Pons (tissue), 1 donor: ENCODE measurements at places on chromosomes 2 and 18.

GRCh38 chr2:234623521-234623991 lies 126.7 kb upstream of the ARL4C start:
- DNase-seq: no peak

GRCh38 chr18:77433076-77433475 lies 183.4 kb downstream of the GALR1 start:
- DNase-seq: peak; percentile 15

DNA sequence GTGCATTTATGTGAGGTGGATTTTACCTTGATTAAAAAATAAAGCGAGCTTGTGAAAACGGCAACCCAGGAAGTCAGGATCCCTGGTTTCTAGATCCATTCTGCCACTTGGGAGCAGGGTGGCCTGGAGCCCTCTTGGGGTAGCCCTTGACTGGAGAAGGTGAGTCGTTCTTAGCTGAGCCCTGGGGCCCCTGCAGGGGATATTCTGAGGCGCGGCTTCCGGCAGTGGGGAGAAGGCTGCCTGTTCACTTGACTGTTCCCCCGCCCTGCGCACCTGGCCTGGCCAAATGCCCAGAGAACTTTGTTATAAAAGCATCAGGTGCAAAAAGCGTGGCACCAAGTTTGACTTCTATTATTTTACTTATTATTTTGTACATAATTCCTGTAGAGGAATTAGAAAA lies 221.9 kb downstream of the DYSF start:
- DNase-seq: no peak

DNA sequence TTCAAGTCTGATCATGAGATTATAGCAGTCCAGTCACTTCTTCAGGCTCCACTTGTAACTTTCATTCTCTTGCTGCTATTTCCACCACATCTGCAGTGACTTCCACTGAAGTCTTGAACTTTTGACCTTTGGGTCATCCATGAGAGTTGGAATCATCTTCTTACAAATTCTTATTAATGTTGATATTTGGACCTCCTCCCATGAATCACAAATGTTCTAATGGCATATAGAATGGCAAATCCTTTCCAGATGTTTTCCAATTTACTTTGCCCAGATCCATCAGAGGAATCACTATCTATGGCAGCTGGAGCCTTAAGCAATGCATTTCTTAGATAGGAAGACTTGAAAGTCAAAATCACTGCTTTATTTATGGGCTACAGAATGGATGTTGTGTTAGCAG lies 159.4 kb downstream of the LTBP1 start:
- no peak for DNase-seq

GRCh38 chr18:26301681-26302080 lies 75.4 kb downstream of the TAF4B start:
- peak; percentile 84 for DNase-seq

GRCh38 chr2:190466819-190467446 lies 58.8 kb downstream of the MFSD6 start:
- DNase-seq: no peak

DNA sequence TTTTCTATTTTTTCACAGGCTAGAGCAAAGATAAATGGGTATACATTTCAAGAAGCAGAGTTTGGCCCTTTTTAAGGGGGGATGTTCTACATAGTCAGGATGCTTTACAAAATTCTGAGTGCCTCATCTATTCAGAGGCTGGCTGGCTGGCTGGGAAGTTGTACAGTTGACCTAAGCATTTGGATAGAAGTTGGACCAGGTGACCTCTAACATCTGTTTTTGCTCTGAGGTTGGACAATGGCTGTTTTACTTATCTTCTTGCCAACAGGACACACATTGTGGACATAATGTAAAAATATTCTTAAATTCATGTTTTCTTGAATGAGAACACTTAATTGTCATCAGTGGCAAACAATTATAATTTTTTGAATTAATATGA lies 205.4 kb downstream of the PTPRM start:
- no peak for DNase-seq

GRCh38 chr18:46152436-46152807 lies 48.2 kb downstream of the HAUS1 start:
- no peak for DNase-seq

DNA sequence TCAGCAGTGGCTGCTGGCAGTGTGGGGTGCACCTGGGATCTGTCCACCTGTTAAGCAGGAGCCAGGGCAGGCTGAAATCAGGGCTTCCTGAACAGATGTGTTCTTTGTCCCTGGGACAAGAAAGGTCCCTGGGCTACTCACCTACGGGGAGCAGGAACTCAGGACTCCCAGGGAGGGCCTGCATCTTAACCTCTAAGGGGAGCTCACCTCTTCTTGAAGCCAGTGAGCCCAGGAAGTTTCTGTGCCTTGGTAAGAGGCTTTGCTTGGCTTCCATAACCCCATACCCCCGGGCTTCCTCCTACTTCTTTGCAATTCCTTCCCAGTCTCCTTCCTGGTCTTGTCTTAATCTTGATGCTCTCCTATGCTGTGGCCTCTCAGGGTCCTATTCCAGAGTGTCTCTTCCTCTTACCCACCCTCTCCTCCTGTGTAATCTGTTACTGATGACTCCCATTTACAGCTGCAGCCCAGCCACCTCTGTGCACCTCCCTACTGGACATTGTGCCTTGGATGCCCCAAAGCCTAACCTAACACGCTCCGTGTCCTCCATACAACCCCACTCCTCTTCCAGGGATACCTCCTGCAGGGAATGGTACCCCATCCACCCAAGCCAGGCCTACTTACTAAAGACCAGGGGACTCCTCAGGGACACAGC lies 55.7 kb upstream of the MAPRE3 start:
- no peak for DNase-seq

DNA sequence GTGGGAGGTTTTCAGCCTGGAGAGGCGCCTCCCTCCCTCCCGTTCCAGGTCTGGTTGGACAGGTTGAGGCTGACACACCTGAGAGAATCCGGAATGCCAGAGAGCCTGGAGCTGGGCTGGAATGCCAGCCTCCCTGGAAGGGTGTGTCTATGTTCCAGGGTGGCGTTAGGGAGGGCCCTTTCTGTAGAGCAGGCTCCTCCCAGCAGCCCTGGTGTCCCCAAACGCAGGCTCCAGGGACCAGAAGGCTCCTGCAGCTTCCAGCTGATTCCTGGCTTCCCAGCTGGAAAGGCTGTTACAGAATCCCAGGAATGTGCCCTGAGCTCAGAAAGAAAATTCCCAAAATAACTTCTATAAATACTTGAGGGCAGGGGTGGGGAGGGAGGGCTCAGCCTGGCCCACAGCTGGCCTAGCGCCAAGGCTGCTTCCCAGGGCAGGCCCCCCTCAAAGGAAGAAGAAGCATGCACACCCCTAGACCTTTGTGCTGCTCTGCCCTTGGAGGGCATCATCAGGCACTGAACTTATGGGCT lies 85.4 kb downstream of the STPG4 start:
- no peak for DNase-seq

DNA sequence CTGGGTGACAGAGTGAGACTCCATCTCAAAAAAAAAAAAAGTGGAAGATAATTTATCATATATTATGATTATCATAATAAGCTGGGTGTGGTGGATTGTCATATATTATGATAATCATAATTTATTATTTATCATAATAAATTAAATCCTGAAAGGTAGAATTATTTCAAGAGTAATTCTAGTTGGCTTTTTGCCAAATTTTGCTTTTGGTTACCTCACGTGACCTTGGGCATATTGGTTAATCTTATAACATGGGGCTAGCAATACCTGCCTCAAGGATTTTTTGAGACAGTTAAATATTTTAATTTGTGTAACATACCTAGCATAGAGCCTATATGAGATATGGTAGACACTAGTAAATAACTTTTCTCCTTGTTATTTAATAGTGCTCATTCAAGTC lies 111.3 kb upstream of the TTC27 start:
- DNase-seq: no peak

DNA sequence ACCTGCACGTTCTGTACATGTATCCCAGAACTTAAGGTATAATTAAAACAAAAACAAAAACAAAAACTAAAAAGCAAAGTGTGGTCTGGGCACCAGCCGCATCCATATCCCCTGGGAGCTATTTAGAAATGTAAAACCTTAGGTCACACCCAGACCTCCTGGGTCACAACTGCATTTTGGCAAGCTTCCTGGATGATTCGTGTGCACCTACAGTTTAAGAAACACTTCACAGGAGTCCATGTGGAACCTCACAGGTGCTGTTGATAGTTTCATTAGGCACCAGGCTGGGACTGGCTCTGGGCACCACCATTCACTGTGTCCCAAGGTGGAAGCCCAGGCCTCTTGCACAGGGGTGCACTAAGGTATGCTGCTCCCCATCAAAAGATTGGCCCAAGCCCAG lies 103.6 kb upstream of the BOD1L2 start:
- no peak for DNase-seq

- no peak for DNase-seq
Observed at GRCh38 chr2:233221378-233222063, 30.0 kb upstream of the ATG16L1 start.

DNA sequence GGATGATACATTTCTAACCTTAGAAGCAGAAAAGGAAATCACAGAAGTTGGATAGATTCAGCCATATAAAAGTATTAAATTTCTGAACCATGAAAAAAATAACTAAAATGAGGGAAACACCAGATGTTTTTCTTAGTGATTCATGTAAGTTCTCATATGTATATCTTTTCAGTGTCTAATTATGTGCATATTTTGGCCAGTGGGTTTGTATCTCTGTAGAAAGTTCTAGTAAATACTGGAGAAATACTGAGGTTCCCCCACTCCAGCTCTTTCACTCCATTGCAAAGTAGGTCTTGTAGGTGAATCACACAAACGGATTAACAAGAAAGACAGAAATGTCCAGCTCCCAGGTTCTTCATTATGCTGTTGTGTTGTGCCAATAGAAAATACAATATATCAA lies 222.3 kb downstream of the NEDD4L start:
- DNase-seq: no peak

DNA sequence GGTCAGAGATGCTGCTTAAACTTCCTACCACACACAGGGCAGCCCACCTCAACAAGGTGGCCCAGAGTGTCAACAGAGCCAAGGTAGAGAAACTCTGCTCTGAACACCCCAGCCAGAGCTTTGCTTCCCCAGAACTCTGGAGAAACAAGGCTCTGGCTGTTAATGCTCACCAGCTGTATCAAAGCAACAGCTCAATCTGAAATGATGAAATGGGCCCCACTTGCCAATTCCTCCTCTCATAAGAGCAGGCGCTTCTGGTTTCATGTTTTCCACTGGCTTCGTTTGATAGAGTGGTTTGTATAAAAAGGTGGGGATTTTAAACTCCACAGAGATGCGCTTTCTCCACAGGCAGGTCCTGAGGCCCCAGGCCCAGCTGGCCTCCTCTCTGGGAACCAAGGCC lies 60.9 kb upstream of the TFCP2L1 start:
- DNase-seq: no peak

- no peak for DNase-seq
Observed at GRCh38 chr2:168632709-168633121, 169.7 kb upstream of the NOSTRIN start.

GRCh38 chr2:158378926-158379325 lies 77.6 kb downstream of the CCDC148 start:
- no peak for DNase-seq
